ENCODE measurements at places on chromosomes 7 and 10.

GRCh38 chr7:88140947-88141346, 78.9 kb downstream of the SRI start:
- no peak for DNase-seq

DNA sequence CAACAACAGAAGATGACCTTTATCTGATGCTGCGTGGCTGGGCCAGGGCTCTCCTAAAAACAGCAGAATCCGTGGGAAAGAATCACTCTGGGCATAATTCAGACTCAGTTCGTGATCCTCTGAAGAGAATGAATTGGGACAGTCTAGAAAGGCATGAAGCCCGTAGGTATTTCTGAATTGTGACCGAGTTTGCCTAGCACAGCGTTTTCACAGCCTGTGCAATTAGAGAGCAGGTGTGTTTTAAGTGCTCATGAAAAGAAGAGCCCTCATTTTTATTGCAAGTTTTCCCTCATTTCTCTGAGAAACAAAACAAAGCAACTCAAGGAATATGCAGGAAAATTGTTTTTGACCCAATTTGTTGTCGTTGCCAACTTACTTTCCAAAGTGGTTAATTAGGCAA, 366.2 kb downstream of the WDR11 start:
- no peak for DNase-seq

DNA sequence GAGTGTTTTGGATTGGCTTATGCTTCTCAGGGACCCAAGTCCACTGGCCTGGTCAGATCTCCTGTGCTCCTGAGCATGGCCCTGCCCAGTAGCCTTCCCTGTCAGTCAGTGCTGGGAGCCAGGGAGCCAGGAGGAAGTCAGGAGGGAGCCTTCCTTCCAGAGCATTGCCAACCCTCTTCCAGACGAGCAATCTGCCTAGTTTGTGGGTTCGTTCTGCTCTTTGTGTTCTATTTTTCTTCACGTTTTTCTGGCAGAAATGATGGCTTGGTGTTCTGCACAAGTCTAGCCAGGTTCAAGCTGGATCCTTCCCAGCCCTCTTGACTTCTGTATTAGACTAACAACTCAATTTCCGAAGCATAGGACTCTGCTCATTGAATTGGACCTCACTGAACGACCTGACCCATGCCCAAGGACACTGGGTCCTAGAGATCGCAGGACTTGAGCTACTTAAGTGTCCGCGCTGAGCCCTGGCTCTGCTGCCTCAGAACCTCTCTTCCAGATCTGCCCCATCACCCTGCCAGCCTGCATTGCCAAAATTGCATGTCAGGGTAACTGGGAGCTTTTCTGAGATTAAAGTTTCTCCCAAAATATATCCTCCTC, 76.2 kb upstream of the MPP7 start:
- DNase-seq: no peak

GRCh38 chr7:3942816-3943745, 642.0 kb downstream of the SDK1 start:
- no peak for DNase-seq

- no peak for DNase-seq
Observed at GRCh38 chr10:7329219-7329618, 81.6 kb downstream of the SFMBT2 start.

DNA sequence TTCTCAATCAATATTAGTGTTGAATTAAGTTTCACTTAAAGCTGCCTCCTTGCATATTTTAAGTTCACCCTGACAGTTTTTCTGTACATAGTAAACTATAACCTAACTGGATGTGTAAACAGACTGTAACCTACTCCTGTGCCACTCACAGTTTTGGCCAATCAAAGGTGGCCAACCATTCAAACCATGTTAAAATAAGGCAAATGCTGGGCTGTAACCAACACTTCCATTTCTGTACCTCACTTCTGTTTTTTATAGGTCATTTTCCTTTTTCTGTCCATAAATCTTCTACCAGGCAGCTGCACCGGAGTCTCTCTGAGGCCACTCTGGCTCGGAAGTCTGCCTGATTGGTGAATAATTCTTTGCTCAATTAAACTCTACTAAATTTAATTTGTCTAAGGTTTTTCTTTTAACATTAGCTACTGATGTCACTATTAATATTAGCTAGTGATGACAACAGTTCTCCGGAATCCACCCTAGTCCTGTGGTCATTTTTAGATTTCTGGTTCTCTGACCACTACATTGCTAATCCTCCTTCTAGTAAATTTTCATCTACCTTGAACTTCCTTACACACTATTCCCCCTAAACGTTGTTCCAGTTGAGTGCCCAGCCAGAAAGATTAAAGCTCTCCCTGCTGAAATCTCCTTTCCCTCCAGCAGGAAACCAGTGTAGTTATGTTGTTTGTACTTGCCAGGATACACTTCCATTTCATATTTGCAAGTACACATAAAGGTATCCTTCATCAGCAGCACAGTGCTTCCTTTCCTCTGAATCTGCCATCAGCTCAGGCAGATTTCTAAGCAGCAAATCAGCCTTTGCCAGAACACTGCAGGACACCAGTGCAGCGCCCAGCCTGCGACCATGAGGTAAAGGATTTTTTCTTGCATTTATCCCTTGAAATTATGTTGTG, 18.6 kb upstream of the IFIT2 start:
- DNase-seq: no peak

DNA sequence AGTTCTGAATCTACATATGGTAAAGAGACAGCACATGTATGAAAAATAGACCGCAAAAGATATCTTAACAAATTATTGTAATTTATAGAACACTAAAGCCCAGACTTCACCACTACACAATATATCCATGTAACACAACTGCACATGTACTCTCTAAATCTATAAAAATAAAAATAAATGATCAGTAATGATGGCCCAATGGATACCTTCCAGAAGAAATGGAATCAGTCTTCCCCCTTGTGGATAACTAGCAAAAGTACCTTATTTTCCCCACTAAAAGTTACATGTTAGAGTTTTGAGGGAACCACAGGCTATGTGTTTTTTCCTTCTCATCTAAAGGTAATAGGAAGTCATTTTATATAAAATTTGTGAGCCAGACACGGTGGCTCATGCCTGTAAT, 25.7 kb downstream of the C7orf25 start:
- DNase-seq: no peak

- DNase-seq: no peak
Observed at GRCh38 chr10:119737823-119738222, 12.0 kb downstream of the INPP5F start.

DNA sequence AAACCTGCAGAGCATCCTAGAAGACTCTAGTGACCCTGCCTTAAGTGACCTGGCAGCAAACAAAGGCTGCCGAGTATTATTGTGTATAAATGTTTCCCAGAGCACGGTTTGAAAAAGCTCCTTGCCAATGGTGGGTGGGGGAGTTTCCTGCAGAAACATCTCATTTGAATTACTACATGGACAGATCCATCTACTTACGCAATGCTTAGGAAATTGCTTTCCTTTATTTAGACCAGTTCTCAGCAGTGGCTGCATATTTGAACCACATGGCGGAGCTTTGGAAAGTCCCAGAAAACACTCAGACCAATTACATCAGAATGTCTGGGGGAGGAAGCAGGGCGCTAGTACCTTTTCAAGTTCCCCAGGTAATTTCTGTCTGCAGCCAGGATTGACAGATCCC, 560.9 kb downstream of the SDK1 start:
- no peak for DNase-seq

- no peak for DNase-seq
Observed at GRCh38 chr10:7817576-7817975, 729 bp upstream of the TAF3 start.

- DNase-seq: peak; percentile 49
Observed at GRCh38 chr10:31581741-31582323, 262.8 kb downstream of the ZEB1 start.

DNA sequence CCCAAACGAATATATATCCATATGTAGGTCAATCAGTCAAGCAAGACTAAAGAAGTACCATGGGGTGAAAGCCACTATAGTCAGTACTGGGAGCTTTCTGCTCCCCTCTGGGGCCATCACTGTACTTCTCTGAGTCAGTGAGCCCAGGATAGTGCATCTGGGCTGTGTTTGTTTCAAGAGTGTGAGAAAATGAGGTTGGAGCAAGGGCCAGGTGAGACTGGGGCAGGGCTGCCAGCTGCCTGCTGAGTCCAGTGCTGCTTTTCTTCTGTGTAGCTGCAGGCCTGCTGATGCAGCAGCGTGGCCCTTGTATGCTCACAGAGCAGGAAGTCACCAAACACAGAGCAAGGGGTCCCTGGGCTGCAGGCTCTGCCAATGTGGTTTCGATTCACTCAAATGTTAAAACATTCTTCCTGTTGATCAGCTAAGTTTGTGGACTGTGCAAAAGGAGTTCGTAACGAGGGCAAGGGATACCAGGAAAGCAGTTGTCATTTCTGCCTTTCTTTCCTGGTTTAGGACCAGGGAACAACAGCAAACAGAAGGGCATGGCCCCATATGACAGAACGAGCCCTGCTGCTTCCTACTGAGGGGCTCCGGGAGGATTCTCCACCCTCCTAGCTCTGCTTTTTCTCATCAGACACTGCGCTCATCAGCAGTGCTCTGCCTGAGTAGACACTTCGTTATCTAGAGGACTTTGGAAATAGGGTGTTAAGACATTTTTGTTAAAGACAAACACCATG, 65.4 kb upstream of the TNS3 start:
- DNase-seq: peak; percentile 5

GRCh38 chr7:74684921-74685320, 27.4 kb downstream of the GTF2I start:
- DNase-seq: no peak

- no peak for DNase-seq
Observed at GRCh38 chr10:126229686-126230085, 158.6 kb downstream of the ADAM12 start.

- DNase-seq: no peak
Observed at GRCh38 chr7:538764-539685, 19.4 kb upstream of the PDGFA start.

DNA sequence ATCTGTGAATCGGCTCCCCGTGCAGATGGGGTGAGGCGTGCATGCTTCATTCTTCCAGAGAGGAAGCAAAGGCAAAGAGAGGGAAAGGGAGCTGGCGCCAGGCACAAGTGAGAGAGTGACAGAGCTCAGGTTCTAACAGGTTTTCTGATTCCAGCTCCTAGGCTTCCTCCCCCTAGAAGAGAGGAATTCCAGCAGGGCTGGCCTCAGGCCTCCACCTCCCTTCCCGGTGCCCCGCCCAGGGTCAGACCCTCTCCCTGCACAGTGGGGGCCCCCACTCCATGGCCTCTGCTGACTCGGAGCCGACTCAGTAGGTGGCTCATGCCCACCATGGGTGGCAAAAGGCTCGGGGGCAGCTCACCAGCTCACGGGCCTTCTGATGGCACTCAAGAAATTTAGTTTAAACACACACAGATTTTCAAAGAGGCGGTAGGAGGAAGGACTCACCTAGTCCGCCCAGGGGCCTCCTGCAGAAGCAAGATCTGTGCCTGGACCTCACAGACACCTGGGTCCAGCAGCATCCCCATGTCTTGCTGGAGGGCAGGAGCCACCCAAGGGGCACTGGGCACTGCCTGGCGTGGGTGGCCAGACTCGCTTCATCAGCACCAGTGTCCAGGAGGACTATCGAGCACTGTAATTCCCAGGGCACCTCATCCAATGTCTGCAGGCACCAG, 183.5 kb downstream of the MAD1L1 start:
- DNase-seq: no peak

- DNase-seq: no peak
Observed at GRCh38 chr10:19730167-19730906, 85.9 kb upstream of the PLXDC2 start.

GRCh38 chr10:4792381-4792780, 33.6 kb upstream of the AKR1E2 start:
- DNase-seq: no peak

GRCh38 chr7:118182593-118183427, 1.2 kb upstream of the LSM8 start:
- DNase-seq: no peak

GRCh38 chr10:92619368-92619767, 26.4 kb downstream of the KIF11 start:
- DNase-seq: no peak

DNA sequence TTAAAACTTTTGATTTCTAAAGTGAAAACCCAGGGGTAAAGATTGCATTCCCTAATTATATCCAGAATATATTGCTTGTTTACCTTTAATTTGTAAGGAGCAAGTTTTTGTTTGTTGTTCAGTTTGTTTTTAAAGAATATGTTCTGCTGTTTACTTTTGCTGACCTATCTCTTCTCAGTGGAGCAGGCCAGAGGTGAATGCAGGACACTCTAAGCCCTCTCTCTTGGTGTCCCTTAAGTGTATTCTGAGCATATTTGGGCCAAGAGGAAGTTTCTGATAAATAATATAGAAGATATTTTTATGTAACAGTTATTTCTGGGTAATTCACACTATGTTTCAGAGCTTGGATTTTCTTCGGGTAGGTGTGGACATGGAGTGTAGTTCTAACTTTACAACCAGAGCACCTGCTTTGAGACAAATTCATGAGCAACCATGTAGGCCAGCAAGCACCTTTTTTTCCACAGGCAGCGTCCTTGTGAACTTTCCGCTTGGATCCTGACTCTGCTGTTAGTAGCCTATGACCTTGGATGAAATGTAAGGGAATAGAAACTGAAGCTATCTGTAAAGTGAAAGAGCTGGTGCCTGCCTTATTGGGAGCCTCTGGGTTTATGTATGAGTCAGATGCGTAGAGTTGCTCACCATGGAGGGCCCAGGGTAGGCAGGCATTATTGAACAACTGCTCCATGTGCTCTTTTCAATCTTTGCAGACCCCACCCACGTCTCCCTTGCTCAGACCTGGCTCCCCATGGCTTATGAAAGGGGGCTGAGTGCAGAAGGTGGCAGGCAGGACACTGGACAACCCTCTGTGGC, 16.1 kb downstream of the OGDH start:
- DNase-seq: no peak

DNA sequence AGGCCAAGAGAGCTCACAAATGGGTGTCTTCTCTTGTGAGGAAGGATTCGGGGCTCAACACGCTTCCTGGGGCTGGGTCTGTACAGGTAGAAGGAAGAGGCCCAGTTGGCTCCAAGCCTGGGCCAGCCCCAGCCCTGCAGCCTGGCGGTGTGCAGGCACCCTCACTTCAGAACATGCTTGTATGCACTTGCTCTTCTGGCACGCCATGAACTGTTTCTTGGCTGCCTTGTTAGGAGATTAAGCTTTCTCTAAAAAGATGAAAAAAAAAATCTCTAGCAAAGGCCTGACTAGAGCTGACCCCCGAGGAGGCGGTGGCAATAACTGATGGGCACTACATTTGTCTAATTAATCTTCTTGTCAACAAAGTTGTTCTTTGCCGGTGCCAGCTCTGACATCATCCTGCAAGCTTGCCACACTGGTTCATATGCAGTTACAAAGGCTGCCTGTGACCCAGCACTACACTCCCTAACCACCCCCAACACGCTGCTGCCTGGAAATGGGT, 94.7 kb downstream of the WDR11 start:
- no peak for DNase-seq

All from GM12864 (cell line).